ENCODE measurements at places on chromosomes 7 and 10. TPM values are rescaled to one million over a fixed set of nuclear protein-coding genes. Genes with fewer than 3 reads are reported as not detected.

DNA sequence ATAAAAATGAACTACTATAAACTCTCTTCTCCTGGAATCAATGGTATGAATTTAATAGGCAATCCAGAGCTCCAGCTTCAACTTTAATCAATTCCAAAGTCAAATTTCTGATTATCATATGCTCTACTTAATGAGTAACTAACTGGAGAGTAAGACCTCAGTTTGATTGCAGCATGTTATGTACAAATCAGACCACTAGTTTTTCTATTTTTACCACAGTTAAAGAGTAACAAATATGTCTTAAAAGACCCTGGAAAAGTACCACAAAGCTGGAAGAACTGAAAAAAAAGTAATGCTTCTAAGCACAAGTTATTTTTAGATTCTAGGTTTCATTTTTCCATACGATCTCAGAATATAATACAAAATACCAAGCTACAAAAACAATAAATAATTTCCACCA is 56.0 kb upstream of the TNKS2 start:
- no peak overlapping the region for H3K4me3 ChIP-seq
- H3K4me1 ChIP-seq, result no peaks in the 10 kb centered on the region

- H3K27ac ChIP-seq, result peak overlapping the region; percentile 55
- H3K4me3 ChIP-seq, result peak overlapping the region; percentile 11
- no peaks in the 10 kb centered on the region for H3K36me3 ChIP-seq
Measured at GRCh38 chr7:134886353-134887057, 99.8 kb upstream of the AGBL3 start.

GRCh38 chr7:15886626-15887025 is 200.1 kb upstream of the MEOX2 start:
- DNase-seq, result no peak
- H3K36me3 ChIP-seq, result no peaks in the 10 kb centered on the region
- H3K27me3 ChIP-seq, result no peaks in the 10 kb centered on the region
- H3K27ac ChIP-seq, result no peak overlapping the region

DNA sequence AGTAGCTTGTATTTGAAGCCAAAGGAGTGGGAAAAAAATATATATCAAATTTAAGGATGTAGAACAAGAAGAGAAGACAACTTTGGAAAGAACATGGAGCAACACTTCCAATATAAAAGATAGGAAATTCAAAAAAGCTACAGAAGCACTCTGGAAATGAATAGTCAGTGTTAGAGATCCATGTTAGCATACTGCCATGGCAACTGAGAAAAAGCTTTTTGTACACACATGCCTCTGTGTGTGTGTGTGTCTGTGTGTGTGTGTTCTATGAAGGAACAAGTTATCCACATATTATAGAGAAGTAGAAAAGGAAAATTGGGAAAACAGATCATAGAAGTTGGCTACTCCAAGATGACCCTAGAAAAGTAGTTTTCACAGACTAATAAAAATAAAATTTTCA is 96.3 kb downstream of the LRRTM3 start:
- no peak overlapping the region for H3K4me3 ChIP-seq
- no peak overlapping the region for H3K27ac ChIP-seq
- no peaks in the 10 kb centered on the region for H3K27me3 ChIP-seq
- no peak for DNase-seq
- no peaks in the 10 kb centered on the region for H3K36me3 ChIP-seq

DNA sequence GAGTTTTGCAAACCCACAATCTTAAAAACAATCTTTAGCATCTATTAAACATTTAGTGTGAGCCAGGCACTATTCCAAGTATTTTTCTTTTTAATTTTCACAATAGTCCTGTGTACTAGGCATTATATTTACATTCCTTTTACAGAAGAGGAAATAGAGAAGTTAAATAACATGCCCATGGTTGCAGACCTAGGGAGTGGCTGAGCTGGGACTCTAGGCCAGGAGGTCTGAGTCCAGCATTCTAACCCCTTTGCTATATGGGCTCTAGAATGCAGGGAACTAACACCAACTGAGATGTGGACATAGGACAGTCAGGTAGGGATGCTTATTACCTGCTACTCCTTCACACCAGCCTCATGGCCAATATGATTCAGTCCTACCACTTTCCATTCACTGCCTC is 243.8 kb downstream of the XPNPEP1 start:
- H3K27ac ChIP-seq, result no peak overlapping the region
- H3K27me3 ChIP-seq, result no peaks in the 10 kb centered on the region
- H3K4me3 ChIP-seq, result no peak overlapping the region

GRCh38 chr10:61785473-61786105 is 115.9 kb upstream of the ARID5B start:
- no peak overlapping the region for H3K4me3 ChIP-seq
- H3K4me1 ChIP-seq, result peaks cover 16% of the 10 kb centered on the region
- H3K36me3 ChIP-seq, result no peaks in the 10 kb centered on the region
- DNase-seq, result no peak

GRCh38 chr7:98119256-98119918 is 12.7 kb downstream of the LMTK2 start:
- no peak overlapping the region for H3K4me3 ChIP-seq
- no peak for DNase-seq
- peaks cover 2% of the 10 kb centered on the region for H3K27me3 ChIP-seq
- peaks cover 2% of the 10 kb centered on the region for H3K36me3 ChIP-seq
- no peak overlapping the region for H3K27ac ChIP-seq

DNA sequence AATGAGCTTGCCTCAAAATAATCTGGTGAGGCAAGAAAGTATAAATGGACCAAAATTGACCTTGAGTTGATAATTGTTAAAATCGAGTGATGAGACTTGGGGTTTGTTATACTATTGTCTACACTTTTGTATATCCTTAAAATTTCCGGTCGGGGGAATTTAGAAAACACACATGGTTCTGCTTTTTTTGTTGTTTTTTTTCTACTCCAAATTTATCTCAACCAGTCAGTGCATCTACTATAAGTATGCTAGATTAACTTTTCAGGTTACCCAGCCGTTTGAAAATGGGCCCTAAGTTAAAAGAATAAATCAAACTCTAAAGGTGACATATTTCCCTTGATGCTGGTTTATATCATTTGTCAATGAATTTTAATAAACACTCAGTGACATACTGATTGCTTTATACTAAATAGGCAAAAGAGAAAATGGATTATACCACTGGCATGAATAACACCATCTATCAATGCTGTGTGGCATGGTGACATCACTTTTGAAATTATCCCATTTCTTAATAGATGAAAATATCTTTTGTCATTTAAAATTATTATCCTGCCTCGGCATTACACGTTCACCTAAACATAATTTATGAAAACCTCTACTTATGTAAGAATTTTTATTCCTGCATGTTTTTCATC is 40.3 kb upstream of the ST8SIA6 start:
- DNase-seq, result no peak
- no peaks in the 10 kb centered on the region for H3K36me3 ChIP-seq
- H3K27ac ChIP-seq, result no peak overlapping the region
- peaks cover 23% of the 10 kb centered on the region for H3K27me3 ChIP-seq
- H3K4me1 ChIP-seq, result no peaks in the 10 kb centered on the region

GRCh38 chr7:3358991-3359390 is 57.9 kb downstream of the SDK1 start:
- H3K4me1 ChIP-seq, result no peaks in the 10 kb centered on the region
- DNase-seq, result no peak
- H3K4me3 ChIP-seq, result no peak overlapping the region
- H3K27me3 ChIP-seq, result peaks cover 3% of the 10 kb centered on the region
- no peak overlapping the region for H3K27ac ChIP-seq

DNA sequence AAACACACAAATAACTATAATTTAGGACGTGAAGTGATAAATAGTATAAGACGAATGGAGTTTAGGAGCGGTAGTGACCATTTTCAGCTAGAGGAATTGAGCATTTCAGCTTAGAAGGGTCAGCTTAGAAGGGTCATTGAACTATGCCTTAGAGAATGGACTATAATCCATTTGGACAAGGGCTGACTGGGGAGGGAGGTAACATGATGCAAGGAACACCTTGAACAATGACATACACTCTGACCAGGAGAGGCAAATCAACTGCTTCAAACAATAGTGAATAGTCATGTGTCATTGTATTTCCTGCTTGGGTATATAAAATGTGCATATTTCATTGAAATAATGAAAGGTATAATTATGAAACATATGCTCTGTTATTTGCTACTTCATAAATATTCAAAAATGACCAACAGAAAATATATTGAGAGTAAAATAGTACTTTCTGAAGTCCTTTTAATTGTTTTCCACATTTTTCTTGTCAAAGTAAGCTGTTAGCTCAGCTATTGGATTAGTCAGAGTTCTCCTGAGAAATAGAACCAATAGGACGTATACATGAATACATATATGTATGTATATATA is 40.5 kb upstream of the WASL start:
- peaks cover 2% of the 10 kb centered on the region for H3K27me3 ChIP-seq
- H3K4me3 ChIP-seq, result no peak overlapping the region
- H3K36me3 ChIP-seq, result no peaks in the 10 kb centered on the region
- no peak overlapping the region for H3K27ac ChIP-seq

DNA sequence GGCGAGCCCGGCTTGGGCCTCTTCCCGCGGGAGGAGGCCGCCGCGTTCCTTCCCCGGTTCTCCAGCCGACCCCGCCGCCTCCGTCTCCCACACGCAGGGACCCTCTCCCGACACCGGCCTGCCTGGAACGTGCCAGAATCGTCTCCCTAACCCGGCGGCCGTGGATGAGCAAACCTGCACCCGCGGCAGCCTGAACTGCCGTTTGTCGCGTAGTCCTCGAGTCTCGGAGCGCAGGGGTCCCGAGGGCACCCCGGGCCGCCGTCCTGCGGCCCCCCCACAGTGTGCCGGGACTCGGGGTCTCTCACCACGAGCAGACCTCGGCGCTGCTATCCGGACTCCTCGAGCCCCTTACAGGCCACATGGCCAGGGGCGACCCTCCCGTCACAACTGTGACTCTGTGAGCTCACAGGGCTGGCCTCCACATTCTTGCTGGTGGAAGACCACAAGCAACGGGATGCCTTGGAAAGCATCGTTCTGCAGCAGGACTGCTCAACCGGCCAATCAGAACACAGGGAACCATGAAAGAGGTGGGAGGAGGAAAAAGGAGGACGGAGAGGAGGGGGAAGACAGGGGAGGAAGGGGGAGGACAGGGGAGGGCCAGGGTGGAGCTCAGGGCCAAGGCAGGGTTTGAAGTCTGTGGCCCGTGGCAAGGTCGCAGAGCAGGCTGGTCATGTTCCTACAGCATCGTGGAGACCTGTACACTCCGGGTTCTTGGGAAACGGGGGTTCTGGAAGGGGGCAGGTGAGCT is 276.9 kb downstream of the DNAJB6 start:
- no peaks in the 10 kb centered on the region for H3K27me3 ChIP-seq
- peaks cover 5% of the 10 kb centered on the region for H3K4me1 ChIP-seq
- no peak for DNase-seq
- no peak overlapping the region for H3K4me3 ChIP-seq

GRCh38 chr7:36526863-36527548 is 137.3 kb downstream of the ANLN start:
- DNase-seq, result no peak
- H3K36me3 ChIP-seq, result peaks cover 8% of the 10 kb centered on the region
- H3K4me1 ChIP-seq, result peaks cover 10% of the 10 kb centered on the region

- no peak overlapping the region for H3K27ac ChIP-seq
- no peaks in the 10 kb centered on the region for H3K36me3 ChIP-seq
- H3K4me1 ChIP-seq, result peaks cover 2% of the 10 kb centered on the region
- DNase-seq, result no peak
- no peaks in the 10 kb centered on the region for H3K27me3 ChIP-seq
Measured at GRCh38 chr7:151810441-151811232, 66.3 kb downstream of the PRKAG2 start.

GRCh38 chr10:102188298-102188940 is 36.2 kb downstream of the NOLC1 start:
- H3K27ac ChIP-seq, result peak overlapping the region; percentile 94
- DNase-seq, result peak; percentile 34
- H3K36me3 ChIP-seq, result peaks cover 23% of the 10 kb centered on the region
- H3K4me3 ChIP-seq, result no peak overlapping the region
- peaks cover 2% of the 10 kb centered on the region for H3K27me3 ChIP-seq

- no peak overlapping the region for H3K4me3 ChIP-seq
- H3K27ac ChIP-seq, result no peak overlapping the region
- peaks cover 14% of the 10 kb centered on the region for H3K4me1 ChIP-seq
- DNase-seq, result no peak
- H3K27me3 ChIP-seq, result no peaks in the 10 kb centered on the region
Measured at GRCh38 chr7:117072620-117073118, 119.4 kb downstream of the ST7 start.

- no peaks in the 10 kb centered on the region for H3K4me1 ChIP-seq
- H3K27me3 ChIP-seq, result peaks cover 6% of the 10 kb centered on the region
- H3K27ac ChIP-seq, result no peak overlapping the region
- H3K4me3 ChIP-seq, result no peak overlapping the region
Measured at GRCh38 chr7:28980451-28981160, 22.5 kb upstream of the TRIL start.

The GRM3 gene
- total RNA-seq, result not detected

The FASTK gene
- total RNA-seq, result 96.5 TPM

The RNF32 gene
- 0.97 TPM for total RNA-seq

The ANXA8L1 gene
- total RNA-seq, result 0.17 TPM

The MMP21 gene
- 0.25 TPM for total RNA-seq

The CPA2 gene
- not detected for total RNA-seq

The GLI3 gene
- total RNA-seq, result 0.75 TPM

Measured in activated naive CD8-positive, alpha-beta T cell treated with anti-CD3 and anti-CD28 coated beads, Interleukin-2, amount 10 ng/mL, durations not matched to agents 7 days and 5 days (primary cell).